Testis (tissue), 5 donors: ENCODE measurements at places on chromosomes 4 and X. TPM values are rescaled to one million over a fixed set of nuclear protein-coding genes. Genes with fewer than 3 reads are reported as not detected.

NPY5R gene
- polyA plus RNA-seq = 14.7 TPM

GLA gene
- 17.9 TPM for polyA plus RNA-seq

MAGEC3 gene
- polyA plus RNA-seq = 0.47 TPM

CPZ gene
- 21.9 TPM for polyA plus RNA-seq

CT45A1 gene
- polyA plus RNA-seq = 8.3 TPM

SCML1 gene
- polyA plus RNA-seq = 49.8 TPM
